ENCODE measurements at places on chromosomes 5 and 9.

- no peak for DNase-seq
These were observed 1821.0 kb downstream of the EFNA5 start for GRCh38 chr5:105849701-105850100.

- no peak for DNase-seq
These were observed 246.7 kb upstream of the ADRA1B start for GRCh38 chr5:159669559-159669958.

DNA sequence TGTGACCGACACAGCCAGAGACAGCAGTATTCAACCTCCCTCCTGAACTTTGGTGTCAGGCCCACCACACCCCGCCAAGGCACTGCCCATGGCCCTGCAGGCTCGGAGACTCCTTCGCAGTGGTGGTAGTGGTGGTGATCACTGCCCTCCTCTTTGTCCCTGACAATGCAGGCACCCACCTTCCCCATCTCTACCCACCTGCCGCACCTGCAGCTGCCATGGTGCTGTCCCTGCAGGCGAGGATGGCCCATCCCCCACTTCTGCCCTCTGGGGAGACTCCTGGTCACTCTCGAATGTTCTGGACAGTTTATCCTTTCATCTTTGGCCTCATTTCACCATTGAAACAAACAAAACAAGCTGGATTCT, 4.4 kb upstream of the IL4 start:
- no peak for DNase-seq

DNA sequence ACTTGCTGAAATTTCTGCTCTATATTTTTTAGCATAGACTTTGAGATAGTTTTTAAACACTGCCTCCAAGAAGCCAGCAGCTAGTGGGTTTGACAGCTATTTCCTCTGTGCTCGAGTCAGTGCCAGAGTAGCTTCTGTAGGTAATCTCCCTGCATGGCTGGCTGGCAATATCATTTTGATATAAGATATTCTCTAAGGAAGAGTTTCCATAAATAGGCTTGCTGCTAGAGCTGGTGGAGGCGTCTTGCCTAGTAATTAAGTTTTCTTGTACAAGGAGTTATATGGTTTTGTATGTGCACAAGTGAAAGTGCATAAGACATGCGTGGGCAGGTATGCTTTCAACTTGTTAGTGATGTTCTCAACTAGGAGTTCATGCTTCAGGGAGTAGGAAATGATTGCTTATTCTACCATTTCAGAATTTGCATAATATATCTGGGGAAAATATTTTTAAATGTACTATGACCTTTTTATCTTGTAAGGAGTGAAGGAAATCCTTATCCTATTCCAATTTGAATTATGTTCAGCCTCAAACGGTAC, 74.1 kb upstream of the CCL21 start:
- no peak for DNase-seq

DNA sequence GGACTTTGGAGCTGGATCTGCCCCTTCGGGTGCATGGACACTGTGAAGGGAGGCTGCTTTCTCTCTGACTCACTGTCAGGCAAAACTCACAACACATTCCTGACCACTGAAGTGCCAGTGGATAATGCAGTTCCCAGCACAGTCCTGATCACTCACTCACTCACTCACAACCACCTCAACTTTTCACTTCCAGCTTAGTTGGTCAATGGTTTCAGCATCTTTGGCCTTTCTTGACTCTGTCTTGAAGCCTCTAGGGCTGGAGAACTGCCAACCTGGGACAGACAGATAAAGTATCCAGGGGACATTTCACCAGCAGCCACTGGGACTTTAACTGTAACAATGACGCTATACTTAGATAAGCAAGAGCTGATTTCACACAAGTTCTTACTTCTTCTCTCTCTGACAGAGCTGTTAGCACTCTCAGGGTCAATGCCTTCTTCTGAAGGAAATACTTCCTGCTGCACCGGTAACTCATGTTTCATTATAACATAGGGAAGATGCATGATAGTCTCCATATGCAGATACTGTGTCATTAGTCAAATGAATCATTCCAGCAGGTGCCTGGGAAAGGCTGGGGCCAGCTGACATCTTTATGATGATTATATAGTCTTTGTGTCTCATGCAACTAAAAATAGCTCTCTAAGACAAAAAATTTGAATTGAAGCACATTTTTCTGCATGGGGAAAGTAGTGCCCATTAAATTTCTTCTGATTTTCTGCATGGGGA, 499.0 kb downstream of the SEMA5A start:
- no peak for DNase-seq

- DNase-seq, result no peak
These were observed 271.5 kb downstream of the ADGRV1 start for GRCh38 chr5:90830058-90830457.

GRCh38 chr5:95283761-95284571, 928 bp downstream of the MCTP1 start:
- DNase-seq, result no peak

DNA sequence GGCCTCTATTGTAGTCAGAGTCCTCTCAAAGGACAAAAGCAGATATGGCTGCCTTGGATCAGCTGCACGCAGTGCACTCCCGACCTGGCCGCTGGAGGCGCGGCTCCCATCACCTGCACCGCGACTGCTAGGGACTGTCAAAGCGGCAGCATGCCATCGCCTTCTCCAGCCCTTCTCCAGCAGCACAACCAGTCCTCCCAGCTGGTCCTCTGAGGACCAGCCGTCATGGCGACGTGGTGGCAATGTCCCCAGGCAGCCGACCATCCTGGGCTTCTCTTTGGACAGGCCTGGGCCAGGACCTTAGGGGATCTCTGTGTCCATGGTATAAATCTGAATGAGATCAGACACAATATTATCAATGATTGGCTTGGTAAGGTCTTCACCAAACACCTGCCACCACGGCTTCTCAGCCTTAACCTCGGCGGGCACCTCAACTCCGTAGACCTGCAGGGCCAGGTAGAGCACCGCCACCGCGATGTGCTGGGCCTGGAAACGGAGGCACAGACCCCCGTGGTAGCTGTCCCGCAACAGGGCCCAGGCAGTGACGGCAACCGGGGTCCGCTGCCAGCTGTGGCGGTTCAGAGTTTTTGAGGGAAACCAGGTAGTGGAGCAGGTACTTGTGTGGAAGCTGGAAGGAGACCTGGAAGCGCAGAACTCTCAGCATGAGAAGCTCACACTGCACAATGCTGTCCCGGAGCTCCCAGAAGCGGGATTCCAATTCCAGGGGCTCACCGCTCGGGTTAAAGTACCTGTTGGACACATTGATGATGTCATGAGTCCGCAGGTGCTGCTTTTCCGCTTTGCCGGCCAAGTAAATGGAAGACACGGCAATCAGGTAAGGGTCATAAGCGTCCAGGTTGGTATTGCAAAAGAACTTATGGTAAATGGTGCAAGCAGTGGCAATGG, 8.5 kb downstream of the DUSP1 start:
- DNase-seq, result no peak

DNA sequence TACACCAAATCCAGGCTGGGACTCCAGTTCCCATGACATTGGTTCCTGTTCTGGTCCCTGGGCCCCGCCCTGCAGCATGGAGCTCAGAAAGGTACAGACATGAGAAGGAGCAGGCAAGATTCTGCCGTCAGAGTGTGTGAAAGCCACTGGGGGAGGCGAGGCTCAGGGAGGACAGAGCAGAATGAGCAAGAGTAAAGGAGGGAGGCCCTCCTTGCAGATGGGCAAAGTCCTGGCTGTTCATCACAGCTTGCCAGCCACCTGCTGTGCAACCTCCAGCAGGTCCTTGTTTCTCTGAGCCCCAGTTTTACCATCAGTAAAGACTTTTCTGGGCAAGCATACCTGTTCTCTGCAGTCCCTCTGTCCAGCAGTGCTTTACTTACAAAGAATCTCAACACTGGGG, 73.3 kb downstream of the HRH2 start:
- DNase-seq, result no peak

GRCh38 chr5:143201589-143201988, 201.9 kb downstream of the NR3C1 start:
- DNase-seq, result no peak

Data from smooth muscle cell of the brain vasculature (primary cell).